ENCODE measurements at places on chromosomes 6 and 20. TPM values are rescaled to one million over a fixed set of nuclear protein-coding genes. Genes with fewer than 3 reads are reported as not detected.

Gene C6orf52
- total RNA-seq: 0.30 TPM

Gene PTK7
- total RNA-seq: 257 TPM

Gene VSX1
- total RNA-seq: not detected

Gene INSM1
- not detected for total RNA-seq

Gene SIRPA
- 16.9 TPM for total RNA-seq

Gene PTPRT
- not detected for total RNA-seq

Gene PRKN
- total RNA-seq: 0.30 TPM

Gene TUBB2B
- total RNA-seq: 18.3 TPM

Gene DCBLD1
- total RNA-seq: 85.2 TPM

Gene DSP
- 9.2 TPM for total RNA-seq

Gene MEP1A
- not detected for total RNA-seq

Gene PI16
- 0.59 TPM for total RNA-seq

Gene CDH26
- 0.09 TPM for total RNA-seq

Gene TINAG
- total RNA-seq: not detected

Gene VWA7
- 0.09 TPM for total RNA-seq

Gene GPX5
- not detected for total RNA-seq

Gene CLVS2
- under 0.01 TPM for total RNA-seq

Gene SRSF12
- 0.14 TPM for total RNA-seq

Gene PPP2R5D
- 33.6 TPM for total RNA-seq

Gene BEND6
- total RNA-seq: 14.3 TPM

Gene ZFP64
- total RNA-seq: 23.8 TPM

Gene HMGCLL1
- not detected for total RNA-seq

Gene IP6K3
- total RNA-seq: 1.1 TPM

Gene ZNF343
- 14.3 TPM for total RNA-seq

Gene NCOA5
- 6.5 TPM for total RNA-seq

Gene KIF6
- total RNA-seq: 0.55 TPM

Gene NRSN1
- total RNA-seq: not detected

Gene PHACTR1
- 0.51 TPM for total RNA-seq

Gene ZNF831
- total RNA-seq: not detected

Gene SAPCD1
- total RNA-seq: 1.2 TPM

Gene NUS1
- total RNA-seq: 34.5 TPM

Gene METTL24
- not detected for total RNA-seq

Gene HLA-DQB1
- not detected for total RNA-seq

Gene EPPIN
- total RNA-seq: not detected

Gene MCM3
- 45.5 TPM for total RNA-seq

Gene ESR1
- under 0.01 TPM for total RNA-seq

Gene LY6G6F
- total RNA-seq: not detected

Gene LGSN
- not detected for total RNA-seq

Gene GJA10
- total RNA-seq: not detected

Gene EBF4
- 1.8 TPM for total RNA-seq

Gene DPPA5
- total RNA-seq: not detected

Gene CABLES2
- total RNA-seq: 2.4 TPM

Gene MYO6
- 28.7 TPM for total RNA-seq

Gene CCN2
- 176 TPM for total RNA-seq

Gene DNAH8
- total RNA-seq: not detected

Gene L3MBTL1
- 5.8 TPM for total RNA-seq

Gene ISM1
- total RNA-seq: not detected

Gene LY6G6C
- not detected for total RNA-seq

Gene CENPW
- total RNA-seq: 2.7 TPM

Gene OR2B6
- not detected for total RNA-seq

All from smooth muscle cell of the umbilical artery (primary cell).